ENCODE measurements at places on chromosomes 4 and X. TPM values are rescaled to one million over a fixed set of nuclear protein-coding genes. Genes with fewer than 3 reads are reported as not detected.

GPR50 gene
- total RNA-seq, result not detected

GRCh38 chr4:152633118-152633517 lies 46.7 kb downstream of the TMEM154 start:
- H3K36me3 ChIP-seq, result peaks cover 27% of the 10 kb centered on the region
- peaks cover 2% of the 10 kb centered on the region for H3K4me1 ChIP-seq
- no peak overlapping the region for H3K27ac ChIP-seq

DNA sequence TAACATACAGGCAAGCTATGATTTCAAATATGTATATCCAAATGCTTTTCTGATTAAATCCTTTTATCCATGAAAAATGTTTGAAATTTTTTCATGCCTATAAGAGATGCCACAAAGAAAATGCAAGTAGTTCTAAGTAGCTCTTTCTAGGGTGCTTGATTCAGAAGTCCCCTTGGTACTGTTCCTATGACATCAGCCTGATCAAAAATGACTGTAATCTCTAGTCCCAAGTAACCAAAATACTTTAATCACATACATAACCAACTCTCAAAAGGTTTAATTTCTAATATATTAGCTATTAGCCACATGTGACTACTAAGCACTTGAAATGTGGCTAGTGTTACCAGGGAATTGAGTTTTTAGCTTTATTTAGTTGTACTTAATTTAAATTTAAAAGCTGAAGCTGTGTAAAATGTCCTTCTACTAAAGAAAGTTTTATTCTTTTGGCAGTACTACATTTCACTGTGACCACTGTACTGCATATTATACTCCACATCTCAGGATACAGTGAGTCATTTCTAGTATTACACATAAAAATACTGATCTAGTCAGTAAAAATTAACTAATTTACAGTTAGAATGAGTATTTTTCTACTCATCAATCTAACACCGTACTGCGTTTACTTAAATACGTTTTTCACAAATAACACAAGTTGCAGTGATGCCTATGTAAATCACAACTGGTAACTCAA lies 33.9 kb downstream of the FBXW7 start:
- H3K4me1 ChIP-seq, result peaks cover 24% of the 10 kb centered on the region
- peak overlapping the region; percentile 36 for H3K27ac ChIP-seq
- H3K4me3 ChIP-seq, result no peak overlapping the region
- H3K36me3 ChIP-seq, result peaks cover 3% of the 10 kb centered on the region
- no peak for DNase-seq

NBDY gene
- 40.1 TPM for total RNA-seq

DNA sequence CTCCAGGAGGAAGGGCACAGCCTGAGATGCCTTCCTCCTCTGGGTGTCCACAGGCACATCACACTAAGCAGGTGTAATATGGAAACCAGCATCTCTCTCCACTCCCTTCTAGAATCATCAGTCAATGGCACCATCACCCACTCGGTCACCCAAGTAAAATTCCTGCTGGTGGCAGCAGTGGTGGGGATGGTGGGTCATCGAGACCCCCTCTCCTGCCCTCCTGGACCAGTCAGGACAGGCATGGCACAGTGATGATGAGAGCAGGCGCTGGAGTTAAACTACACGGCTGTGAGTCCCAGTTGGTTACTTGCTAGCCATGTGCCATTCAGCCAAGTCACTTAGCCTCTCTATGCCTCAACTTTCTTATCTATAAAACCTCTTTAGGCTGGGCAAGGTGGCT lies 42.5 kb downstream of the SCD5 start:
- no peak for DNase-seq
- H3K27ac ChIP-seq, result no peak overlapping the region
- no peaks in the 10 kb centered on the region for H3K36me3 ChIP-seq

DNA sequence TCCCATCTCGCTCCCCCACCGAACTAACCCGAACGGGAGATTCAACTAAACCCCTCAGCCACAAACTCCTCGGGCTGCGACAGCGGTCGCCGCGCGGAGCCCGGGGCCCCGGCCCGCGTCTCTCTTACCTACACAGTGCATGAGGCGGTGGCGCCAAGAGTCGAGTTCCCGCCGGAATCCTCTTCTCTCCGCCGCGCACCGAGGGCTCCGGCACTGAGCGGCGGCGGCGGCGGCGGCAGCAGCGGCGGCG lies 160 bp downstream of the LCORL start:
- peak overlapping the region; percentile 80 for H3K27ac ChIP-seq
- H3K4me1 ChIP-seq, result peaks cover 18% of the 10 kb centered on the region
- H3K36me3 ChIP-seq, result peaks cover 3% of the 10 kb centered on the region
- no peak for DNase-seq
- peaks cover 23% of the 10 kb centered on the region for H3K27me3 ChIP-seq

HERC3 gene
- total RNA-seq, result 24.9 TPM

DNA sequence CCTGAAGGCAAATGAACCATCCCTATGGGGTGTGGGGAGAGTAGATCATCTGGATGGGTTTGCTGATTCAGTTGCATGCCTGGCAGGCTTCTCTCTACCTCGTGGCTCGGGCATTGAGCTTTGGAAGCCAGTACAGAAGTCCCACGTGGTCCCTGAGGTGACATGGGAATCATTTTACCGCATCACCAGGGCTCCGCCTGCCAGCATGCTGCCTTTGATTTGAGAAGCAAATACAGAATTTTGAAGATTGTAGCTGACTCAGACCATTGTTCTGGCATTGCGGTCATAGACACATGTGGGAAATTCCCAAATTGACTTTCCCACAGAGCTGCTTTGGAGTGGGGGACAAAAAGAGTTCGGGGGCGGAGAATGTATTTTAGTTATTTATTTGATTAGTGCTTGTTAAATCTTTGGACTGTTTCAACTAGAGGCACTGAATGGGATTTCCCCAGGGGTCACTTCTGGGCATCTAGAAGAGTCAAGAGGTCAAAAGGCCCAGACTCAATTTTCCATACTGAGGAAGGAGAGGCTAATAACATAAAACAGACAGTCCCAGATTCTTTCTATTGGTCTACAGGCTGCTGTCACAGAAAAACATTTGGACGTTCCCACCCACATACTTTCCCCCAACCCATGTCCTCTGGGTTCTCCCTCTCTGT lies 79.3 kb downstream of the NHSL2 start:
- DNase-seq, result no peak
- H3K27me3 ChIP-seq, result peaks cover 2% of the 10 kb centered on the region
- H3K27ac ChIP-seq, result no peak overlapping the region
- H3K36me3 ChIP-seq, result no peaks in the 10 kb centered on the region
- peaks cover 23% of the 10 kb centered on the region for H3K4me1 ChIP-seq
